ENCODE measurements at places on chromosomes 6 and 20.

GRCh38 chr6:37359039-37359438, 5.3 kb downstream of the RNF8 start:
- no peak for DNase-seq

- DNase-seq: no peak
Observed at GRCh38 chr6:107776415-107776814, 47.7 kb downstream of the SCML4 start.

DNA sequence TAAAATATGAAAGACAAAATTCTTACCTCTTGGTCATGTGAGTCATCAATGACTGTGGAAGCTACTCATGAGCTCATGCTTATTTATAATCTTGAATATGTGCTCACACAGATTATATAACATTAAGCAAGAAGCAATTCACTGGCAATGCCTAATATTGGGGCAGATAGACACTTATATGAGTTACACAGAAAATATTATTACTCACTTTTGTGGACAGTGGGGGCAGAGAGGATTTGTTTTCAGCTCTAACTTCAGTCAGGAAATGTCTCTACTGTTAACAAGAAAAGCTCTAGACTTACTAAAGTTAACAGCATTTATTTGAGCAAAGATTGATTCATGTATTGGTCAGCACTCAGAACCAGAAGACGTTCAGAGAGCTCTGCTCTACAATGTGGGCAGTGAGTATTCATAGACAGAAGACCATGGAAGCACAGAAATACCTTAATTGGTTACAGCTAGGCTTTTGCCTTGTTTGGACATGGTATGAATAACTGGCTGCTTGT, 85.8 kb upstream of the AHI1 start:
- no peak for DNase-seq

- no peak for DNase-seq
Observed at GRCh38 chr6:31769684-31770371, 7.3 kb downstream of the VWA7 start.

DNA sequence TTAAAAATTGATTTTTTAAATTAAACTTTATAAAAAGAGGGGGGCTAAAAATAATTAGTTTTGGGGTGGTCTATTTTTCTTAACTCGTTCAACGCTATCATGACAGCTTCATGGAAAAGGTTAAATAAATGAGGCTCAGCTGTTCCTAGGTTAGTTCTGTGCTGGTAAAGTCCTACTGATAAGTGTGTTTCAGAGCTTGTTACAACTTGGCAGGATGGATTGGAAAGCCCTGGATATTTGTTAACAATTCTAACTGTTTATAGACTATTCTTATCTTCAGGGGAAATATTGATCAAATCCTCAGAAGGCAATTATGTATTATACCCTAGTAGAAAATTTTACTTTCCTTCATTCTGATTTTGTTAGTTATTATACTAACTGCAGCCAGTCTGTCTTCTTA, 50.4 kb downstream of the IL22RA2 start:
- no peak for DNase-seq

- peak; percentile 65 for DNase-seq
Observed at GRCh38 chr6:26056583-26057350, 30.5 kb upstream of the HFE start.

- DNase-seq: no peak
Observed at GRCh38 chr6:2094642-2095041, 150.8 kb downstream of the GMDS start.

DNA sequence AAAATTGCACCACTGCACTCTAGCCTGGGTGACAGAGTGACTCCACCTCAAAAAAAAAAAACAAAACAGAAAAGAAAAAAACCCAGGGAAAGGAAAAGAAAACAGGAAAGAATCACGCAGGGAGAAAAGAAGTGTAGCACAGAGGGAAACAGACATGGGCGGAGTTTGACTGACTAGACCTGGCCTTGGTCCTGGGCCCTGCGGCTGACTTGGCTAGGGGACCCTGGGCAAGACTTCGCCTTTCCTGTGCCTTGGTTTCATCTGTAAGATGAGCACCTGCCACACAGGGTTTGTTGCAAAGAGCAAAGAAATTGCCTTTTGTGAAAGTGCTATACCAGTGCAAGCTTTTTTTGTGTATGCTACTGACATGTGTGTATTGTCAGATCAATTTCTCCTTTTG, 71.3 kb upstream of the KCNG1 start:
- peak; percentile 59 for DNase-seq

DNA sequence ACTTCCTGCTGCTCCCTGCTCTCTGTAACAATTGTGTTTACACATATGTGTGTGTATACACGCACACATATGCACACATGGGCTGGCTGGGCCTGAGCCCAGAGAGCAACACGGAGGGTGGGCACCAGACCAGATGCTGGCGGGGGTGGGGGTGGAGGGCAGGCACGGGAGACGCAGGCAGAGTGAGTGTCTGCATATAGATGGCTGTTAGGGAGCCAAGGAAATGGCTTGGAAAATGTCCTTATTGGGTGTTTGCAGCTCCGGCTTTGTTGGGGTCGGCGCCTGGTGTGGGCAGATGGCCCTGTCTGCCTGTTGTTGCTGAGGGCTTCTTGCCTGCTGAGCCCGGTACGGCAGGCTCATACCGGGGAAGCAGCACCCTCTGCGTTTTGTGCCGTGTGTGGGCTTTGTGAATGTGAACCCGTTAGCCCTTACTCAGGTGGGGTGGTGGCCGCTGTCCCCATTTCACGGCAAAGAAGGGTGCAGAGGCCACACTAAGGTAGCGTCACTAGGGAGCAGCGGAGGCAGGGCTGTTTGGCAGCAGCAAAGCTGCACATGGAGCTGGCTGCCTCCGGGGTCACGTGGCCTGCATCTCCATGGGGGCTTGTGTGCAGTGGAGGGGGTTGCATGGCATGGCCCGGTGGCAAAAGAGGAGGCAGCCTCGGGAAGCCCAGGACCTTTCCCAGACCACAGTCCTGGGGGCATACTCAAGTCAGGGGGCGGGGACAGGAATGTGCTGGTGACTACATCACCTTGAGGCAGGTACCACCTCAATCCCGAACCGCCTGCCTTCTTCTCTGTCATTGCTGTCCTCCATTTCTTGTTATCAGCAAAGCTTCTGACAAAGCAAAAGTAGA, 47.4 kb upstream of the SRF start:
- DNase-seq: no peak

GRCh38 chr6:34729631-34730470, 27.5 kb upstream of the SNRPC start:
- peak; percentile 67 for DNase-seq

DNA sequence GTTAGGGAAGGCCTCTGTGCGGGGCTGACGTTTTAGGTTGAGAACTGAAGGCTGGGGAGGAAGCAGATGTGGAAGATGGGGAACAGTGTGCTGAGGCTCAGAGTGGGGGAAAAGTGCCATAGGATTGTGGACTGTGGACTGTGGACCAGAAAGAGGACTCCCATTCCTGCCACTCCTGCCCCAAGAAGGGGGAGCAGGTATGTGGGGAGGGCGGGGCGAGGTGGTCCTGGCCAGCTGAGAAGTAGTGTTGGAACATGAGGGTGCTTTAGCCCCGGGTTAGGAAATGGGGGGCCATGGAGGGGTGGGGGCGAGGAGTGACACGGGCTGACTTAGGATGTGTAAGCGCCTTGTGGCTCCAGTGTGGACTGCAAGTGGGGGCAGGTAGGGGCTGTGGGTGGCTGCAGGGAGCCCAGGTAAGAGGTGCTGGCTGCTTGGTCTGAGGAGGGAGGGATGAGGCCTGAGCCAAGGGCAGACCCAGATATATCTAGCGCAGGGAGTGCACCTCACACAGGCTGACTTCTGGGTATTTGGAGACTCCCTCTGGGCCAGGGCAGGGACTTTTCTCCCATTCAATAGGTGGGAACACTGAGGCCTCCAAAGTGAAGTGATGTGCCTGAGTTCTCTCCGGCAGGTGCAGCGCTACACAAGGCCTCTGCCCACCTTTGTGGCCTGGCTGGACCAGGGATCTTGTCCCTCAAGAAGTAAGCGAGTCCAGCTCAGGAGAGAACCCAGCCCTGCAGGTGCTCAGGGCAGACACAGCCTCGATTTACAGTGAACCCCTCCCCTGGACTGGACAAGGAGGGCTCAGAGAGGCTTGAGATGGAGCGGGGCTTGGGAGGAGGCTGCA, 76.6 kb upstream of the TOX2 start:
- no peak for DNase-seq

DNA sequence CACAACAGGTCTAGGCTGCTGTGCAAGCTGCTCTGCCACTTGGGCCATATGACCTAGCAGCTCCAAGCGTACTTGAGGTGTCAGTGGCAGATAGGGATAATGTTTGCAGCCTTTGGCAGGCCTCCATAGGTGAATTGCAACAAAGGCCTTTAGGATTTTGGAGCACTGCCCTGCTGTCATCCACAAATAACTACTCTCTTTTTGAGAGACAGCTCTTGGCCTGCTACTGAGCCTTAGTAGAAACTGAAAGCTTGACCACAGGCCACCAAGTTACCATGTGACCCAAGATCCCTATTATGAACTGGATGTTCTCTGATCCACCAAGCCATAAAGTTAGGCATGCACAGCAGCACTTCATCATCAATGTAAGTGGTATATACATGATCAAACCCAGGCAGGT, 29.9 kb downstream of the FBXO30 start:
- no peak for DNase-seq

DNA sequence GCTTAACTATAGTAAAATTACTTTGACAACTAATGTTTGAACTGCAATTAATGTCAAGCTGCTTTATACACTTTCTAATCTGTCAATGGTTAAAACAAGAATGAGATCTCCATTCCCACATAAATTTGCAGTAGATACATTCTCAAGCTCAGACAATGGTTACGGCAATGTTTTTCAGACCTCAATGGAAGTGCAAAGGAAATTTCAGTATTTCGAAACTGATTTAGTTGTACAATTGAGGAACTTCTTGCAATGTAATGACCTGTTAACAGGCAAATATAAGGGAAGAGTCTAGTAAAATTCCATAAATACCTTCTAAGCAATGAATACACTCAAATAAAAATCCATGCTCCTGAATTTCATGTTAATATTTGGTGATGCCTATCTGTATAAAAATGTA, 94.7 kb downstream of the ADTRP start:
- DNase-seq: no peak

DNA sequence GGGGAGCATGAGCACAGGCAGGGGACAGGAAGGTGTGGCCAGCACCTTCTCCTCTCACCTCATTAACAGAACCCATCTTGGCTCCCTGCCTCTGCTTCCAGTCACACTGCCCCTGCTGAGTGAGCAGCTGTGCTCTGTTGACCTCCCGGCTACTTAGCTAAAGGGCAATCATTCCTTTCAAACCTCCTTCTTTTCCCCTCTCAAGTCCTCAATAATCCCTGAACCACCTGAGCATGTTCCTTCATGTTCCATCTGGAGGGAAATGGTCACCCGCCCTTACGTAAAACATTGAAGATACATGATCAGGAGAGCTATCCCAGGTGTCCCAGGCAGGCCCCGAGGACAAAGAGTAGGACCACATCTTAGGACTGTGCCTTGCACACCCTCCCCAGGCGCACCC, 21.7 kb upstream of the MRPS10 start:
- no peak for DNase-seq

- no peak for DNase-seq
Observed at GRCh38 chr20:62725596-62726268, 17.1 kb downstream of the NTSR1 start.

DNA sequence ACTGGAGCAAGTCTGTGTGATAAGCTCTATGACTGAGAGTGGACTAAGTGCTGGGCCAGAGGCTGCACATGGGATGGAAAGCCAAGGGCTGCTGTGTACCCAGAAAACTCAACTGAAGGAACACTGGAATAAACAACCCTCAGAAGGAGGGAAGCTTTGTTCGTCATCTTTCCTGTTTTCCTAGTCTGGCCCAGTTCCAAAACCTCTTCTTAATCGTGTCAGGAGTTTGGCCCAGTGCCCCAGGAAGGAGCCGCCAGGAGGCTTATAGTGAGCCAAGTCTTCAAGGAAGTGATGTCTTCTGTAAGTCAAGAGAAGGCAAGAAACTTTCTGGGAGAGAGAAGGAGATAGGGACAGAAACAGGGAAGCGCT, 23.3 kb upstream of the TOP1 start:
- peak; percentile 80 for DNase-seq

DNA sequence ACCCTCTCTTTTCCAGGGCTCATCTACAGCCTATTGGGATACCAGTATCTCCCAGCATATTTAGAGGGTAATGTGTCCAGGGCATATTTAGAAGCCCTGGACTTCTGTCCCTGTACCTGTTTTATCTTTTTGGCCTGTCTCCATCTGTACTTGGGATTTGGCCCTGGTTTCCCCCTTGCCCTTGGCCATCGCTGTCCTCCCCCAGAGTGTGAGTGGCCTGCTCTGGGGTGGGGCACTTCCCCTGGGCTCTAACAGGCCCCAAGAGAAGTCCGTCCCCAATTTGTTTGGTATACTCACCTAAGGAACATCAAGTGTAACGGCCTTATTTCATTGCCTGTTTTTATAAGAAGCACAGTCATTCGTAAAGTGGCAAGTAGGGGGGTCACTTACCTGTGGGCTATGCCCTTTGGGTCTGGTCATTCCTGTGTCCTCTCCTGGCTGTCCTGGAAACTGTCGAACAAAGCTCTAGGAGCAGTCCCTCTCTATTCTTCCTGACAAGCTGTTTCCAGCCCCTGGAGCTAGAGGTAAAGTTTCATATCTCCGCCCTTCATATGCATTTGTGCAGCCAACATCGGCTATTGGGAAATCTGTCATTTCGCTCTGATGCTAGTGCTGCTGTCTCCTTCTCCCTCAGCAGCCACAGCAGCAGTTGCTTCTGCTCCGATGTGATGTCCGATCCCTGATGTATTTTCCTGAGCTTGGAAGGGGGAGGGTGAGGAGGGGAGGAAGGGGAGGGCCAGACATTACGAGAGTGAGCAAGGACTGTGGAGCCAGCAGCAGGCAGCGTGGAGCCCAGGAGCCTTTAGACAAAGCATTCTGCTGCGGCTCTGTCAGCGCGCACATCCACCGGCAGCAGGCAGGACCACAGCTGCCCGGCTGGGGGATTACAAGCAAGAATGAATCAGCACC, 83.4 kb downstream of the TCP11 start:
- DNase-seq: peak; percentile 79

- no peak for DNase-seq
Observed at GRCh38 chr6:144289006-144289405, 3.9 kb downstream of the UTRN start.

DNA sequence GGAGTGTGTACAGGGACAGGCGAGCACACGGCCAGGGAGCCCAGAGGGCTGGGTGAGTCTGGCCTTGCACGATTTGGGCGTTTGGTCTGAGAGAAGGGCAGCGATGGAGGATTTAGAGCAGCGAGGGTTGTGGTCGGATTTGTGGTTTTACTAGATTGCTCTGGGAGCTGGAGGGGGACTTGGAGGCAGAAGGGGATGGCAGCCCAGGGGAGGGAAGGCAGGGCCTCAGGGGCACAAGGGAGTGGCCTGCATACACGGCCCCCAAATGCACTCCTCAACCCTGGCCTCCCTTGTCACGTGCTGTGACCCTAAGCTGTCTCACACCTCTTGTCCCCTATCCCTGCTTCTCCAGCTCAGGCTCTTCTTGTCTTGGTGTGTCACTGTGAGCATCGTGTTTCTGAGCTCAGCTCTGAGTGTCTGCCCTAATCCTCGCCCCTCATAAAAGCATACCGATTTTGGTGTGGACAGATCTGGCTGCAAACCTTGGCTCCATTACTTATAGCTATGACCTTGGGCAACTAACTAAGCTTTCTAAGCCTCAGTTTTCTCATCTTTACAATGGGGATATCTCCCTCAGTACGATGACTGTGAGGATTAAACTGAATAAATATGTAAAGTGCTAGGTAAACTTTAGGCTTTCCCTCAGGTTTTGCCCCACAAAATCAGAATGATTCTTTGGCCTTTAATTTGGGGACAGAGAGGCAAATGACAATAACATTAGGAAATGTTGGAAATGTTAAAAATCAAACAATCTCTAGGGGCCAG, 120.1 kb upstream of the ARMC2 start:
- DNase-seq: no peak

- DNase-seq: no peak
Observed at GRCh38 chr20:50221501-50222308, 31.1 kb downstream of the CEBPB start.
